ENCODE measurements at places on chromosomes 4 and X.

DNA sequence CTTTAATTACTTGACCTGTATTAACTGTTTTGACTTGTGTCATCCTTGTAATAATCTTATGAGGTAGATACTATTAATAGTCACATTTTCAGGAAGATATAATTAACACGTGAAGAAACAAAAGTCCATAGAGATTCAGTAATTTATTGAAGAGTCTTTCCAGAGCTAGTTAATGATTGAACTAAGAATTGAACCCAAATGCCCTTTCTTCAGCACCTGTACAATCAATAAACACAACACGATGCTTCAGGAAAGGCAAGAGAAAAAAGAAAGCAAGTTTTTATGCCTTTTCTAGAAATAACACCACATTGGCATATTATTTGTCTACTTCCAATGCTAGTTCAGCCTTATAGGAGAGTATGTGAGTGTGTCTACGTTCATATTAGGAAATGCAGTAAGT is 399.6 kb downstream of the NAF1 start:
- DNase-seq, result no peak

DNA sequence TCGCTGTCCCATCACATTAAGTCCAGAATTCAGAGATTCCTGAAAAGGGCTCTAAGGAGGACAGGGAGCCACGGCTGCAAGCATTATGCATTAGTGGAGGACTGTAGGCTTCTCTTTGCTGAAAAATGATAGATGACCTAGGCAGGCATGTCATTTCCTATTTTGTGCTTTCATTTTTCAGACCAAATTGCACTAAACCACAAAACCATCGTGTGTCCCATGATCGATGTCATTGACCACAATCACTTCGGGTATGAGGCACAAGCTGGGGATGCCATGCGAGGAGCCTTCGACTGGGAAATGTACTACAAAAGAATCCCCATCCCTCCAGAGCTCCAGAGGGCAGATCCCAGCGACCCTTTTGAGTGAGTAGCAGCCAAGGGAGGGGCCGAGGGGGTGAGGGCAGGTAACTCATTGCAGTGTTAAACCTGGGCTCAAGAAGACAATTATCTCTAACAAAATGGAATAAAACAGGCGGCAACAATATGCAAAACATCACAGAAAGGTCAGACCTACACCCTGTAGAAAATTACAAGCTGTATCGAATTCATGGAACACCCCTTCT is 355.2 kb upstream of the GALNT7 start:
- peak; percentile 42 for DNase-seq

- DNase-seq, result no peak
These were observed 53.3 kb upstream of the SLC10A4 start for GRCh38 chr4:48429709-48430474.

GRCh38 chr4:4979971-4980370 is 39.3 kb downstream of the CYTL1 start:
- DNase-seq, result no peak

- no peak for DNase-seq
These were observed 22.4 kb upstream of the UBA6 start for GRCh38 chr4:67723341-67723740.

DNA sequence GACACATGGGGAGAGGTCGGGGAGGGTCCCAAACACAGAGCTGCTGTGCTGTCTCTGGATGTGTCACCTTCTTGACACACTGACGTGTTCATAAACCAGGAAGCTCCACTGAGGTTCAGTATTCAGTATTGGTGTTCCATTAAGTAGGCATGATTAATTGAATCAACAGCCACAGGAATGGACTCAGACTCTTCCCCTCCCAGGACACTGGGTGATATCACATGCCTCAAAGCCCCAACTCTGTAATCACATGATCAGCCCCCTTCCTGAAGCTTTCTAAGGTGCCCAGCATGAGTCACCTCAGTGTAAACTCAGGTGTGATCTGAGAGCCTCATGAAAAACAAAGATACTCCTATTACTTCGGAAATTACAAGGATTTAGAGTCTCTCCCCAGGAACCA is 21.1 kb upstream of the HNRNPD start:
- DNase-seq, result no peak

DNA sequence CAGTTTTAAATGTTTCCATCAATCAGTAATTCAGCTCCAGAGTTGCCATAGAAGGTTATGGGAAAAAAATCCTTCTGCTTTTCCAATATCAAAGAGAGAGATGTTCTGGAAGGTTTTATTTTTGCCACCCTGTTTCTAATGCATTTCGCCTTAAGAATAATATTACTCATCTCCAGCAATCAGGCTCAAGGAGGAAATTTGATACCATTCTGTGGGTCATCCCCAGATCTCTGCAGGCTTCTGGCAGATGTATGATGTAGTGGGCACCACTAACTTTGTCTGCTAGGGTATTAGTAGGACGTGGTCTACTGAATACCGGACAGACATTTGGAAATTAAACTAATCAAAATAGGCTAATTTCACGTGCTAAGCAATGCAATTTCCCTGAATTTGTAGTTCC is 645.4 kb upstream of the TENM3 start:
- peak; percentile 60 for DNase-seq

- DNase-seq, result peak; percentile 18
These were observed 68.2 kb upstream of the GK2 start for GRCh38 chr4:79476196-79476595.

- peak; percentile 34 for DNase-seq
These were observed 41.2 kb downstream of the ATP10D start for GRCh38 chr4:47526281-47526680.

DNA sequence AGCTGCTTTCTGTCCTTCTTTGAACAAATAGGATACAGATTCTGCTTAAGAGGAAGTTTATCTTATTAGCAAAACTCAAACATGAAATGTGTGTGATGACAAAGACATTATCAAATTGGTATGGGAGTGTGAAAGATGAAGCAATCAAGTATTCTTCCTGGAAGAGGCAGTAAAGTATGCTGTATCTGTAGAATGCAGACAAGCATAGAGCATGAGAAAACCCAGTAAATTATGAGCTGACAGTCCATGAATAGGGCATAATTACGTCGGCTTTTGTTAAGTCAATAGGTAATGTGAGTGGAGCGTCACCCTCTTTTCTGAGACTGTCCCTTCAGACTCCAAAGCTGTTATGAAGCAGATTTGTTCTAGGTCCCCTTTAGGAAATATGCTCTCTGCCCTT is 458.6 kb upstream of the NWD2 start:
- DNase-seq, result no peak

GRCh38 chrX:11269006-11269405 is 24.2 kb upstream of the AMELX start:
- DNase-seq, result no peak

- no peak for DNase-seq
These were observed 142.9 kb downstream of the ANAPC10 start for GRCh38 chr4:144955104-144955503.

DNA sequence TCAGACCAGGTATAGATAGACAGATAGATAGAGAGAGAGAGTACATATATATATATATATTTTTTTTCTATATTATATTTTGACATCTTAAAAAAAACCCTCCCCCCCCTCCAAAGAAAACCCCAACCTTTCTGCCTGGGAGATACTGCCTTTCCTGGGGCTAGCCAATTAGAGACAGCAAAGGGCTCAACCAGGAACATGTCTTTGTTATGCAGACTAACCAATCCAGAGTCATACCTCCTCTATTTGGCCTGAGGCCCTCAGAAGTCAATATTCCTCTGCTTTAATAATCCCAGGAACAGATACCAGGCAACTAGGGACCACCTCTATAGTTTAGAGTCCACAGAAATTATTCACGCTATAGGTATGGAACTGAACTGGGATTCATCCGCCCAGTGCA is 135.6 kb upstream of the MAD2L1 start:
- no peak for DNase-seq
